ENCODE measurements at places on chromosomes 11 and 22. TPM values are rescaled to one million over a fixed set of nuclear protein-coding genes. Genes with fewer than 3 reads are reported as not detected.

Gene APLP2
- 73.8 TPM for polyA plus RNA-seq

Gene DKK3
- polyA plus RNA-seq = 2.8 TPM

Gene CST6
- polyA plus RNA-seq = 0.13 TPM

Gene MS4A6A
- polyA plus RNA-seq = 4.2 TPM

Gene RBMXL2
- not detected for polyA plus RNA-seq

Gene IGLL1
- polyA plus RNA-seq = not detected

Gene SLCO2B1
- polyA plus RNA-seq = 1.7 TPM

Gene KCNK4
- polyA plus RNA-seq = not detected

Gene APOA5
- not detected for polyA plus RNA-seq

Gene C11orf87
- polyA plus RNA-seq = not detected

Gene TMEM191C
- 0.07 TPM for polyA plus RNA-seq

Gene ROM1
- polyA plus RNA-seq = 4.7 TPM

Gene LARGE2
- not detected for polyA plus RNA-seq

Gene MS4A12
- not detected for polyA plus RNA-seq

Gene POU2AF2
- 0.53 TPM for polyA plus RNA-seq

Gene INS
- polyA plus RNA-seq = not detected

Gene PYGM
- polyA plus RNA-seq = 511 TPM

Gene PRRG4
- 0.13 TPM for polyA plus RNA-seq

Gene RIC3
- 0.46 TPM for polyA plus RNA-seq

Gene PISD
- 15.2 TPM for polyA plus RNA-seq

Gene B4GALNT4
- 0.05 TPM for polyA plus RNA-seq

Gene PGA5
- polyA plus RNA-seq = not detected

Gene MOGAT2
- polyA plus RNA-seq = 0.04 TPM

Gene RASL10A
- 0.80 TPM for polyA plus RNA-seq

Gene TPBGL
- polyA plus RNA-seq = 0.01 TPM

Gene POTEH
- not detected for polyA plus RNA-seq

Gene TIMP3
- 65.0 TPM for polyA plus RNA-seq

Measured in psoas muscle (tissue), 8 donors.